ENCODE measurements at places on chromosomes 12 and 14.

DNA sequence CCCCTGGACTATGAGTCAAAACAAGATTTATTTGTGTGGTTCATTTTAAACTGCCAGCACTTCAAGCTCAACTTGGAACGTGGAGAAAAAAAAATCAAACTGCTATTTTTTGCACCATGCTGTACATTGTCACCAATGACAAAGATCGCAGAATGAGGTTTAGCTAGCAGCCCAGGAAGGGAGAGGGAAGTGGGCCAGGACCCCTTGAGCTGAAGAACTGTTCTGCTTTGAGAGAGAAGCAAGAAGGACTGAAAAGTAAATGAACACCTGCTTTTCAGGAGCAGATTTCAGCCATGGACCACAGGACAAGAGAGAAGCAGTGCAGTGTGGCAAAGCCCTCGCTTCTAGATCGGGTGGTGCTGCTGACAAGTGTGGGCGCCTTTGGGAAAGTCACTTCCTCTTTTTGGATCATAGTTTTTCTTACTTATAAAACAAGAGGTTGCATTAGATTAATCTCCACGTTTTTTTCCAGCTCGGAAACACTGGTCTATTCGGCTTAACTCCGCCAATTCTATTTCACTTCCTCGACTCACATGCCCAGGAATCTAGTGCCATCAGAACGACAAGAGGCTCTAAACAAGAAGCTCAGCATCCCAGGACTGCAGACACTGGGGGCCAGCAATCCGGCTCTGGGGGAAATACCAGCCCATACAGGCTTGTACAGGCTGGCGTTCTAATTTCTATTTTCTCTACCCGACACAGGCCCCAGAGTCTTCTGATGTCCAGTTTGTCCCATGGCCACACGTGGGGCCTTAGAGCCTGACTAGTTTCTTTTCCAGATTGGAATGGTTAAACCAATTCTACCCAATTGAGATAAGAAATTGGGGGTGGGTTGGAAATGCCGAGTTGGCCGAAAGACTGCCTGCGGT, 129.9 kb downstream of the CRACR2A start:
- no peak for DNase-seq

- DNase-seq, result no peak
Measured at GRCh38 chr12:24879644-24880043, 69.3 kb downstream of the BCAT1 start.

DNA sequence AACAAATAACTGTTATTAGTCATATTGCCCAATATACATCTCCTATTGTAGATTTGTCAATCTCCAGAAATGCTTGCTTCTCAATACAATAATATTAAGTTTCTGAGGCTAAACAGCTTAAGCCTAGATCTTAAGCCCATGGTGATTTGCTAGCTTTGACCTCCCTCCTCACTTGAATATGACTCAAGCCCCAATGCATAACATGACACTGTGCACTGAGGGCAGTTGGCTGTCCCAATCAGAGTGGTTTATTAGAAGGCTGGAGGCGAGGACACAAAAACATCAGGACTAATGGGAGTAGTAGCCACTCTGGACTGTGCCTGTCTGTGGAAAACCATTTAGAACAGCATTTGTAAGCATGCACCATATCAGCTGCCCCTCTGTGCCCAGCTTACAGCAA, 81.1 kb upstream of the GTF2A1 start:
- DNase-seq, result no peak

- DNase-seq, result no peak
Measured at GRCh38 chr14:43877351-43877960, 629.6 kb downstream of the FSCB start.

GRCh38 chr14:59197695-59198262, 9.3 kb downstream of the DAAM1 start:
- no peak for DNase-seq

DNA sequence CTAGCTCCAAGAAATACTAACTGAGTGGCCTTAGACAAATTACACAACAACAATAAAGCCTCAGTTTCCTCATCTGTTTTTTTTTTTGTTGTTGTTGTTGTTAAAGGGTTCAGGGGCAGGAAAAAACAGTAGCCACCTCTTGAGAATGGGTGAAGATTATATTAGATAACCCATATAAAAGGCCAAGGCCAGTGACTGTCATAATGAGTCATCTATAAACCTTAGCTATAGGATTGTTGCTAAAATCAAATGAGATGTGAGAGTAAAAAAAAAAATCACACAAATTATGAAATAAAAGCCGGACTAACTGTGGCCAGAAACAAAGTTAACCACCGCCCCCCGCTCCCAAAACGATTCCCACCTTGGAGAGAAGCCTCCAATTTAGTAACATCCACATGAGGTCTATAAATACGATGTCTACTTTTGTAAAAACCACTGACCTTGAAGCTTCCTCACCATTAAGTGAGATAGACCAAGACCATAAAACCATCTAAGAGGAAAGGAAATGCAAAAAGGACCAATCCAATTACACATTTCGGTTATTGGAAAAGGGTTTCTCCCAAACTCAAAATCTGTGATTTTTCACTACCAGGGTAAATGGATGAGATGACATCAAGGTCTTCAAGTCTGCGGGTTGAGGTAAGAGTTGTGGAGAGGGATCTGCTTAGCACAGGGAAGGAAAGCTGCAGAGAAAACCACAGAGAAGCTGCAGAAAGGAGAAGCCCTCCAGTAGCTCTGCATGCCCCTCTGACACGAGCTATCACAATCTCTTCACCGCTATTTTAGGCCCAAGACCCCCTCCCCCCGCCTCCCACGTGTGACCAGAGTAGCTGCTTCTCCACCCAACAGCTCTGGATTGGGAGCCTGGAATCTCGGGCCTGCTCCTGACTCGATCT, 1.0 kb downstream of the NAA25 start:
- DNase-seq, result no peak

DNA sequence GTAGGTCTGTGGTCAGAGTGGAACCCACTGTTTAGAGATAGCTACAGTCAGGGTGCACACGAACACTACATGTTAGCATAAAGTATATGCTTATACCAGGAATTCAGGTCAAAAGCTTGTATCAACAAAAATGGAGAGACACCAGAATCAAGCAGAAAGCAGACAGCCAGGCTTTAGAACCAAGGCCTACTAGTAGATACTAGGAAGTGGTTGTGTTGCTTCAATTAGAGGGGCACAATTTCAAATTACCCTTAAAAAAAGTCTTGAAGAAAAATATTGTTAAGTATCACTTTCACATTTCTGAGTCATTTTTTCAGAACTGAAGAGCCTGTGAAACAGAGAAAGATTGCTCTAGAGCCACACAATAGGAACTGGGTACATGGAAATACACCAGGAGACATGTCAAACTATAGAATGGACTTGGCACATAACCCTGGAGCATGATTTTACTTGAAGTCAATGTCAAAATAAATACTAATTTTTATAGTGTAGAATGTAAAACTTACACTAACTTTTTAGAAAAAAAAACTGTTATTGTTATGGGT, 41.6 kb downstream of the LRRC9 start:
- DNase-seq, result no peak

DNA sequence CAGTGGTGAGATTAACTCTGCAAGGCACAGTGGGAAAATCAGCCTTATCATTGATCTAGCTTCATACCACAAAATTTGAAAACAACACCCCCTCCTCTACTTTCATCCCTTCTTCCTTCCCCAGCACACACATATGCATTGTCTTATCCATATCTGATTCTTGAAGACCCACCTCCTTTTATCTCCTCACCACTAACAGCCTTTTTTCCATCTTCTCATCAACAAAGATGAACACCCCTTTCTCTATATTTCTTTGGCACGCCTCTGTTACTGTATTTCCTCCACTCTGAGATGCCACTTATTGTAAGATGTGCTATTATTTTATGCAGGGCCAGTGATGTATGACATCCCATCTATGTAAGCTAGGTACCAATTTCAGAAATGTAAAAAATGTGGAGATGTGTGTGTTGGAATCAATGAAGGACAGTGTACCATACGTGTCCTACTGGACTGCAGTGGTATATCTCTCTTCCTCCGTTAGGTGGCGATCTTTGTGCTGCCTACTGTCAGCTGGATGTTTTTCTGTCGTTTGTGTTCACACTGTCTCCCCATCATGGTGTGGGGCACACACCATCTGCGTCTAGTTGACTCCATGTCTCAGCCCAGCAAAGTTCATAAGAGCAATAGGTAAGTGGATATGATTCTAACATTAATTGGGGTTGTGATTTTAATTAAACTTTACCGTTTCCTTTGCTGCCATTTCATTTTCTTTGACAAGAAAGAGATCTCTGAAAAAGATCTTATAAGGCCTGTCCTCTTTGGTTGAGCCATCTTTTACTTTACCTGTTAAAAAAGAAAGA, 24.0 kb downstream of the CCDC38 start:
- peak; percentile 27 for DNase-seq

GRCh38 chr12:130633771-130634170, 82.3 kb downstream of the RIMBP2 start:
- DNase-seq, result no peak

DNA sequence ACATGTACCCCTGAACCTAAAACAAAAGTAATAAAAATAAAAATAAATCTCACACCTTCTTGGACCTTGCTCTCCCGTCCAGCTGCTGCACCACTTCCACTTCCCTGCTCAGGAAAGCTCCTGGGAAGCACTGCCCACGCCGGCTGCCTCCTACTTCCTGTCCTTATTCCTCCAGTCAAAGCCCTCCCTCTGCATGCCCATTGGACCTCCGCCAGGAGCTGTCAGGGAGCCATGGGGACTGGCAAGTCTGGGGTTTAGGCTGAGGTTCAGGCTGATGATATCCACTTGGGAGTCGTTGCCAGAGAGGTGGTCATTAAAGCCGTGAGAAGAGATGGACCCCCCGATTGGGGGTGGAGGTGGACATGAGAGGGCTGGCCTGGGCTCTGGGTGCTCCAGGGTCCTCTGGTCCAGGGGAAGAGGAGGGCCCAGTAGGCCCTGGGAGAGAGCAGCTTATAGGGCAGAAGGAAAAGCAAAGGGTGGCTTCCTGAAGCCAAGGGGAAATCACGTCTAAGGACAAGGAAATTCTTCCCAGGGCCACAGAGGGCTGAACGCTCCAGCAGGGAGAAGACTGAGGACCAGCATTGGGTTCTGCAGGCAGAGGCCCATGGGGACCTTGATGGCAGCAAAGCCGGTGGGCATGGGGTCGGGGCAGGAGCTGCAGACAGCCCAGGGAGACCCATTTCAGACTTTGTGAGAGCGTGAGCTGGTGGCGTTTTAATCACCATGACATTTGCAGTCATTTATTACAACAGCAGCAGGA, 78.7 kb downstream of the FZD10 start:
- DNase-seq, result no peak

DNA sequence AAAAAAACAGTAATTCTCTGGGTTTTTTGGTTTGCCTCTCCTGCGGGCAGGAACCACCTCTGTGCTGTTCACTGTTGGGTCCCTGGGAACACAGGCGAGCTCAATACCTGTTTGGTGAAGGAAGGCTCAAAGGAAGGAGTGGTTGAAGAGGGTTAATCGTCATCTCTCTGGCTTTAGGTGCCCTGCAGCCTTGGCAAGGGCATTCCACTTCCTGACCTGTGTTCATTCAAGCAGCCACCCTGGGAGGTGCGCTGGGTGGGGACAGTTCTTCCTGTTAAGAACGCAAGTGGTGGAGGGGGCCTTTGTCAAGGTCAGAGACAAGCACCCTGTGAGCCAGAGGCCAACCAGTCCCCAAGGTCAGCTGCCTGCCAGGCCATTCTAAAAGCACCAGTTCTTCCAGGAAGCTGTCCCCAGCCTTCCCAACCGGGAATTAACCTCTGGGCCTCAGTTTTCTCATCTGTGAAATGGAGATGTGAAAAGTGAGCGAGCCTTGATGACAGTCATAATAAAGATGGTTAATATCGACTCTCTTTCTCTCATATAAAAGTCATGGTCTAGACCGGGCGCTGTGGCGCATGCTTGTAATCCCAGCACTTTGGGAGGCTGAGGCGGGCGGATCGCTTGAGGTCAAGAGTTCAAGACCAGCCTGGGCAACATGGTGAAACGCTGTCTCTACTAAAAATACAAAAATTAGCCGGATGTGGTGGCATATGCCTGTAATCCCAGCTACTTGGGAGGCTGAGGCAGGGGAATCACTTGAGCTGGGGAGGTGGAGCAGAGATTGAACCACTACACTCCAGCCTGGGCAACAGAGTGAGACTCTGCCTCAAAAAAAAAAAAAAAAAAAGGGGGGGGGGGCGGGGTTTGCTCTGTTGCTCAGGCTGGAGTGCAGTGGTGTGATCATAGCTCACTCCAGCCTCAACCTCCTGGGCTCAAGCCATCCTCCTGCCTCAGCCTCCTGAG, 6.1 kb downstream of the RHOF start:
- DNase-seq, result no peak

- no peak for DNase-seq
Measured at GRCh38 chr12:131012279-131013069, 58.8 kb downstream of the ADGRD1 start.

- no peak for DNase-seq
Measured at GRCh38 chr12:101115326-101115725, 94.7 kb downstream of the SLC5A8 start.

- no peak for DNase-seq
Measured at GRCh38 chr12:29534935-29535334, 37.4 kb upstream of the OVCH1 start.

- DNase-seq, result no peak
Measured at GRCh38 chr12:122849352-122850047, 14.2 kb downstream of the HIP1R start.

DNA sequence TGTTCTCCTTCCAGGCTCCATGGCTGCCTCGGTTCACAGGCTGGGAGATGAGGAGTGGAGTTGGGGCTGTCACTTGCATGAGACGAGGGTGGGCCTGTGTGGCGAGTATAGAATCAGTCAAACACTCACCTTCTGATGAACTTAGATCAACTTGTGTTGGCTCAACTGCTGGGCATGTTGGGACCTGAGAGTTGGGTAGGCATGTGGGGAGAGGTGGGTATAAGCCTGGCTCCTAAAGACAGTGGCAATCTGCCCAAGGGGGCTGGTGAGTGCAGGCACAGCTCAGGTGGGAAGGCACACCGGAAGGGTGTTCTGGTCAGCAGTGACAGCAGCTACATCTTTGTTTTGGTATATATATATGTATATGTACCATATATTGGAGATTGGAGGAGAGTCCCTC, 30.1 kb upstream of the TDRD9 start:
- DNase-seq, result no peak

DNA sequence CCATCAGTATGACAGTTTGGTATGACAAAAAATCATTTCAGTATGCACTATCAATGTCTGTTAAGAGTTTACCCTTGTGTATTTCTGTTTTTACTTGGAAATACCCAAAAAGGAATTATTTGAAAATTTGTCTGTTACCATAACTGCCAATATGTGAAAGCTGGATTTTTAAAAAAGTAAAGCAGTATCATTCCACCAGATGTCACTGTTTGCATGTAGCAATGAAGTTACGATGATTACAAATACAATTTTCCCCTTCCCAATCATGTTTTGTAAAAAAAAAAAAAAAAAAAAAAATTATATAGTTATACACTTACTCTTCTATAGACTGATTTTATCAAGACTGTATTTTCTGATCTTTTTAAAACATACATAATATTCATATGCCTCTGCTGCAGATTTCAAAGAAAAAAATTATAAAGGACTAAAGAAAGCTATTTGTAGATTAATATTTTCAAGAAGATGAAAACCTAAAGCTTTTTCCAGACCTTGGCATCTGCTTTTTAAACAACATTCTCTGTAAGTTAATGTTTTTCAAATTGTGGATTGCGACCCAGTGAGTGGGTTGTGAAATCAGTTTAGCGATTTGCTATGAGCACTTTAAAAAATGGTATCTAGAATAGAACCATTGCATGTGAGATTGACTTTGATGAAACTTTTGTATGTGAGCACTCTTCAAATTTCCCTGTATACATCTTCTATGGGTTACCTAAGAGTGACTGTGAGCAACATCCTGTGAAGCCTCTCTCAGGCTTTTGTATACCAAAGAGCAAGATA, 114.2 kb downstream of the TTC6 start:
- DNase-seq, result no peak

- no peak for DNase-seq
Measured at GRCh38 chr14:105525861-105526775, at the start of gene TMEM121. TSS of gene TMEM121 (plus strand) at chr14:105526583. CDS start at chr14:105528835, 2,252 bp downstream.

Measured in amniotic stem cell (primary cell).